ENCODE measurements at places on chromosomes 12 and 14.

GRCh38 chr12:44847403-44847802 lies 28.7 kb downstream of the NELL2 start:
- no peak for DNase-seq

GRCh38 chr12:14454098-14454907 lies 88.8 kb downstream of the ATF7IP start:
- no peak for DNase-seq

GRCh38 chr14:75648066-75648838 lies 12.4 kb downstream of the ERG28 start:
- peak; percentile 58 for DNase-seq

GRCh38 chr14:104200106-104200505 lies 61.7 kb downstream of the KIF26A start:
- DNase-seq, result no peak

- DNase-seq, result no peak
Measured at GRCh38 chr12:89238593-89238992, 113.7 kb downstream of the DUSP6 start.

- no peak for DNase-seq
Measured at GRCh38 chr14:77260631-77261030, 10.4 kb downstream of the NGB start.

DNA sequence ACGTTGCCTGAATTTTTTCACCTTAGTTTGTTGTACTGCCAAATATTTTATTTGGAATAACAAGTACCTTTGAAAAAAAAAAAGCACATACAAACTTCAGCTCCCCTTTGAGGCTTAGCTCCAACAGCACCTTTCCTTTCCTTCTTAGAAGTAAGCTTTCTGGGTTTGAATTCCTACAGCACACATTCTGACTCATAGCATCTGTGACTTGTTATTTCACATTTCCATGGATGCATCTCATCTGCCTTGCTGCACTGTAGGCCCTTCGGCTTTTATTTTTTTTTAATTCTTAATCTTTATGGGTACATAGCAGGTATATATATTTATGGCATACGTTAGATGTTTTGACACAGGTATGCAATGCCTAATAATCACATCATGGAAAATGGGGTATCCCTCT lies 7.2 kb downstream of the LGALS3 start:
- DNase-seq, result no peak

- no peak for DNase-seq
Measured at GRCh38 chr12:51827925-51828818, 20.3 kb downstream of the FIGNL2 start.

DNA sequence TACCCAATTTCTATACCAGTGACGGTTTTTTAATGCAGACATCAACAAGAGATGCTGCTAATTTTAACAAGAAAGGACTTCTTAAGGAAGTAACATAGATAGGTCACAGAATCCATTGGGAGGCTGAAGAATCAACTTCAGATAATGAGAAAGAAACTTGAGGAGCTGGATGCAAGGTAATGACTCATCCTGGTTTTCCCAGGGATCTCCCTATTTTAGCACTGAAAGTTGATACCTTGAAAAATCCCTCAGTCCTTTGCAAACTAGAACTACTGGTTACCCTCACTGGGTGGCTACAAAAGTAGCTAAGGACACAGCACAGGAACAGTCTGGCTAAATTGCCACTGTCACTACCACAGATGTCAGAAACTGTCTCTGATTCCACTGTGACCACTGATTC lies 561.9 kb downstream of the FLRT2 start:
- no peak for DNase-seq

DNA sequence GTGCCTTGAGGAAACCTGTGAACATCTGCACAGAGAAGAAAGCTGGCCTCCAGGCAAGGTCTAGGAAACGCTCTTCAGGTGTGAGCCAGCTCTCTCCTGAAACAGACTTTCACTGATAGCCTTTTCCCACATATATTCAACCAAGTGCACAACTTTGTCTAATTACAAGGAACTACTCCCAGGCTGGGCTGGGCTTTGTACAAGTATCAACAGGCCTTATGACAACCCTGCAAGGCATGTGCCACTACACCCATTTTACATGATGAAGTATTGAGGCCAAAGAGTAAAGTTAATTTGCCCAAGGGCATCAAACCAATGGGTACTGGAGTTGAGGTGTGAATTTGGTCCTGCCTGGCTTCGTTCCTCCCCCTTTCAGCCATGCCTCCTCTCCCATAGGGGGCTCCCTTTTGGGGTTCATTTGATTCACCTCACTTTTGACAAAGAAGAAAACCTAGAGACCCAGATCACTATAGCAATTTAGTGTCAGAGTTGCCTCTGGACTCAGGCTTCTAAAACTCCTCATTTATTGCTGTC lies 2.1 kb downstream of the CSRP2 start:
- DNase-seq, result no peak

- no peak for DNase-seq
Measured at GRCh38 chr12:2679068-2679815, 115.5 kb upstream of the FKBP4 start.

DNA sequence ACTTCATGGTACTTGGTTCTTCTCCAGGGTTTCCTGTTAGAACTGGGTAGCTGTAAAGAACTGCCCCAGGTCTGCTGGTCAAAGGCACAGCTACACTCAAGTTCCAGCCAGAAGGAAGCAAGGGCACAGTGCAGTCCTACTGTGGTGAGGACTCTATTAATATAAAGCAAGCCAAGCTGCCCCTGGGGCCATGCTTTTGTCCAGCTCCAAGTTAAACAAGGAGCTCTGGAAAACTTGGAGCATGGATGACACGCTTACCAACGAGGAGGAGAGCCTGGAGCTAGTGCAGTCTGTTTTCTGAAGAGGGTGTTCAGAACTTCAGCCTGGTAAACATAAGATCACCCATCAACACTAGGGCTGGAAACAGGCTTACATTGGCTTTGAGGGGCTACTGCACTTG lies 4.0 kb downstream of the FZD10 start:
- no peak for DNase-seq

DNA sequence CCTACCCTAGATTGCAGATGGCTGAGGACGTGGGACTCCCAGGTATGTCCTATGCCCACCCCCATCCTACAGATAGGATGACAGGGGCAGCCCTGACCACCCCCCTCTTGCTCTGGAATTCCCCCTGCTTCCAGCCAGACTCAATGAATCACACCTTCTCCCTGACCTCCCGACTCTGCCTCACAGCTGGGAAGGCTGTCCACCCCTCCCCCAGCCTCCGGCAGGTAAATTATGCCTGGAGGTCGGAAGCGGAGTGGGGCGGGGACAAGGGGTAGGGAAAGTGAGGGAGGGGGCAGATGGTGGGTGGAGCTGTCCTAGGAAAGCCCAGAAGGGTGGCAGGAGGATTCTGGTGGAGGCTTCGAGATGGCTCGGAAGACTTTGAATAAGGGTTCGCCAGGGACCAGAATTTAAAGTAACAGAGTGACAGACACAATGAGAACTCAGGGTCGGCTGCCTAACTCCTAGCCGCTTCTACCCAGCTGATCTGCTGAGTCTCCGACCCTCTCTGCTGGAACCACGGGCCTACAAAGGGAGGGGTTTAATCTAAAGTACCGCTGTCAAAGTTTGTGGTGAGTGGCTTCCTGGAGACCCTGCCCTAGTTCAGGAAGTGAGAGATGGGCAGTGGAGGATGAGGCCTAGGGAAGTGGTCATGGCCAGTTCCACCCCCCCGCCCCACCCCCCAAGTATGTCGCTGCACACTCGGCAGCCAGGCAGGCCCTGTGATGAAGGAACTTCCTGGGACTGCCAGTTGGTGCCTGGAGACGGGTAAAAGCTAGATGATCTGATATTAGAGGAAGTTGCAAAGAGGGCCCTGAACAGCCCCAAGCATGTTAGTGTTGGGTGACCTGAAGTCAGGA lies 4.2 kb downstream of the PLEKHG3 start:
- no peak for DNase-seq

GRCh38 chr14:101017209-101017608 lies 113.7 kb upstream of the RTL1 start:
- DNase-seq, result no peak

DNA sequence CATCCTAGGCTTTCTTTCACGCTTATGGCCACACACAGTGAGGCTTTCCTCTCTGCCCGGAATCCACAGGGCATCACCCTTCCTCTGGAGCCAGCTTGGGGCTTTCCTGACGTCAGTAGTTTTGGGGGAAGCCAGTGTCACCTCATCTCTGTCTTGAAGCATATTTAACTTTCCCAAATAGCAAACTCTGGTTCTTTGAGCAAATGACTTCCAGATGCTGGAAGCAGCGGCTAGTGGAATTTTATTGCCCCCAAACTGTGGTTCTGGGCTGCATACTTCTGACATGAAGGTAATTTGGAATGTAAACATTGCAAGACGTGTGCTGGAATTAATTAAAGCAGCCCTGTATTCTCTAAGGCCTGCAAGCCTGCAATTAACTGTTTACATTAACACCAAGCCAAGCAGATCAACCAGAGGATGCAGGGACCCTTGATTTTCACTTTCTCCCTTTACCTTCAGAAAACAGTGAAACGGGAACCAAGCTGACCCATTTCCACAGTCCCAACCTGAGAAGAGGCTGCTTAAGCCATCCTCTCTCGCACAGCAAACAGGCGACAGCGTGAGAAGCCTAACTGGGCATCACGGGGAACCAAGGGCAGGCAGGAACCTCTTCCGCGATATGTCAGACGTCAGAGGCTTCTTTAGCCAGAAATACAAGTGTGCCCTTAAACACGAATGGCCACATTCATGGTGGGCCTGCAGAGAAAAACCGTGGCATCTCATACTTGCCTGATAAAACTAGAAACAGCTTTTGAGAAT lies 258.4 kb downstream of the CACNA1C start:
- DNase-seq, result no peak

GRCh38 chr14:66842911-66843512 lies 335.1 kb downstream of the GPHN start:
- DNase-seq, result no peak

GRCh38 chr12:4272424-4273272 lies 914 bp upstream of the CCND2 start:
- DNase-seq, result no peak

GRCh38 chr12:124705545-124706138 lies 138.2 kb upstream of the NCOR2 start:
- DNase-seq, result no peak
